ENCODE measurements at places on chromosomes 7 and 10. TPM values are rescaled to one million over a fixed set of nuclear protein-coding genes. Genes with fewer than 3 reads are reported as not detected.

The SFRP4 gene
- polyA plus RNA-seq = 0.36 TPM

The ARPC1A gene
- polyA plus RNA-seq = 246 TPM

The C1QL3 gene
- 4.4 TPM for polyA plus RNA-seq

The CYP26A1 gene
- polyA plus RNA-seq = 0.73 TPM

The GPR26 gene
- 0.67 TPM for polyA plus RNA-seq

The LFNG gene
- polyA plus RNA-seq = 0.35 TPM

The PLEKHS1 gene
- polyA plus RNA-seq = not detected

The PRSS2 gene
- polyA plus RNA-seq = not detected

The RARRES2 gene
- 1.3 TPM for polyA plus RNA-seq

The CPVL gene
- not detected for polyA plus RNA-seq

The LDB3 gene
- polyA plus RNA-seq = 2.1 TPM

The MRLN gene
- polyA plus RNA-seq = 5.6 TPM

The PSD gene
- polyA plus RNA-seq = 1.7 TPM

The PRLHR gene
- polyA plus RNA-seq = not detected

The TET1 gene
- polyA plus RNA-seq = 2.1 TPM

The PDZD8 gene
- polyA plus RNA-seq = 25.8 TPM

The PIK3CG gene
- polyA plus RNA-seq = not detected

The AGR3 gene
- polyA plus RNA-seq = 7.4 TPM

The SPDYE5 gene
- polyA plus RNA-seq = 0.25 TPM

The PITX3 gene
- 0.28 TPM for polyA plus RNA-seq

The SLC39A12 gene
- polyA plus RNA-seq = 0.58 TPM

The PNLIPRP3 gene
- not detected for polyA plus RNA-seq

The OR2A12 gene
- not detected for polyA plus RNA-seq

The GJC3 gene
- polyA plus RNA-seq = not detected

The CHST15 gene
- 38.8 TPM for polyA plus RNA-seq

The ERV3-1 gene
- polyA plus RNA-seq = 5.0 TPM

The CTAGE4 gene
- polyA plus RNA-seq = not detected

The NPTX2 gene
- 15.1 TPM for polyA plus RNA-seq

The LIPK gene
- not detected for polyA plus RNA-seq

The AGMO gene
- 2.5 TPM for polyA plus RNA-seq
